ENCODE measurements at places on chromosomes 1 and 21. TPM values are rescaled to one million over a fixed set of nuclear protein-coding genes. Genes with fewer than 3 reads are reported as not detected.

The ASCL5 gene
- 0.23 TPM for total RNA-seq

The MMEL1 gene
- total RNA-seq: 4.6 TPM

The ZNF683 gene
- total RNA-seq: not detected

The CLDN14 gene
- total RNA-seq: not detected

The CD48 gene
- 0.46 TPM for total RNA-seq

The WDR47 gene
- total RNA-seq: 195 TPM

The DISP3 gene
- total RNA-seq: 10.8 TPM

The NHLH1 gene
- 0.23 TPM for total RNA-seq

The GBP7 gene
- not detected for total RNA-seq

The ADAMTSL4 gene
- 0.23 TPM for total RNA-seq

The CD34 gene
- 1.8 TPM for total RNA-seq

The TFAP2E gene
- total RNA-seq: 0.69 TPM

The RHD gene
- total RNA-seq: 0.92 TPM

The FAM72D gene
- 0.92 TPM for total RNA-seq

The LIN9 gene
- 11.3 TPM for total RNA-seq

The KRTAP12-2 gene
- not detected for total RNA-seq

The PTTG1IP gene
- 117 TPM for total RNA-seq

The OSCP1 gene
- total RNA-seq: 28.1 TPM

The NPR1 gene
- 0.46 TPM for total RNA-seq

The DIO1 gene
- not detected for total RNA-seq

The ATP1A2 gene
- total RNA-seq: 131 TPM

The XCL1 gene
- 0.23 TPM for total RNA-seq

The KDF1 gene
- total RNA-seq: 0.23 TPM
